Stimulated activated CD8-positive, alpha-beta memory T cell treated with anti-CD3 and anti-CD28 coated beads, Interleukin-15, amount 100 ng/mL, for 4 hours (primary cell): ENCODE measurements at places on chromosomes 6 and 20.

GRCh38 chr20:25025986-25026605, 31.8 kb downstream of the ACSS1 start:
- DNase-seq = no peak

GRCh38 chr20:53408691-53409446, 184.8 kb downstream of the ZNF217 start:
- no peak for DNase-seq

DNA sequence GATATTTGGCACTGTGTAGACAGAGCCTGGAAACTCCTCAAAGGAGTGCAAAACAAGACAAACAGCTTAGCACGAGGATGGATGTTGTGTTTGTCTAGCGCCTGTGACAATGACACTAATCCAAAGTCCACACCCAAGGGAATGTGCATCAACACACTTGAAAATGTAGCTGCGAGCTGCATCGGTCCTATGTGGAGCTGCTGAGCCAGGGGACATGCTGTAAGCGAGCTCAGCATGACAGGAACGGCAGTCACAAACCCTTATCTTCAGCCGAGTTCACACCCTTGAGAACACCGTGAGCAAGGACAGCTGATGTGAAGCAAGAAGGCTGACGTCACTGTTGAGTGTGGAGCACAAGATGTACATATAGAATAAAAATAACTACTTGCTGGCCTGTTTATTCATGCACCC, 684.3 kb downstream of the QKI start:
- no peak for DNase-seq

DNA sequence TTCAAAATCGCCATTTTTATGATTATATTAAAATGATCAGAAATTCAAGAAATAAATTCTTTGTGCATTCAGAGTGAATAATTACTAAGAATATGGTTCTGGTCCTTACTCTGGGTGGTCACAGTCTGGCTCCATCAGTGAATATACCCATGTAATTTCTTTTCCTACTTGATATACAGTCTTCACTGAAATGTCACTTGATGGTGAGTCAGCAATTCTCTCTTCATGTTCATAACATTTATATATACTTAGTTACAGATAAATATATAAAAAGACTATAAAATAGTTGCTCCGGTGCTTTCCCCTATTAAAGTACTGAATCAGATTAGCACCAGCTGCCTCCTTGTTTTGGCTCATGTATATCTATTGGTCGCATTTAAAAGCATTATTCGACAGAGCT, 56.4 kb upstream of the MTRF1L start:
- no peak for DNase-seq

DNA sequence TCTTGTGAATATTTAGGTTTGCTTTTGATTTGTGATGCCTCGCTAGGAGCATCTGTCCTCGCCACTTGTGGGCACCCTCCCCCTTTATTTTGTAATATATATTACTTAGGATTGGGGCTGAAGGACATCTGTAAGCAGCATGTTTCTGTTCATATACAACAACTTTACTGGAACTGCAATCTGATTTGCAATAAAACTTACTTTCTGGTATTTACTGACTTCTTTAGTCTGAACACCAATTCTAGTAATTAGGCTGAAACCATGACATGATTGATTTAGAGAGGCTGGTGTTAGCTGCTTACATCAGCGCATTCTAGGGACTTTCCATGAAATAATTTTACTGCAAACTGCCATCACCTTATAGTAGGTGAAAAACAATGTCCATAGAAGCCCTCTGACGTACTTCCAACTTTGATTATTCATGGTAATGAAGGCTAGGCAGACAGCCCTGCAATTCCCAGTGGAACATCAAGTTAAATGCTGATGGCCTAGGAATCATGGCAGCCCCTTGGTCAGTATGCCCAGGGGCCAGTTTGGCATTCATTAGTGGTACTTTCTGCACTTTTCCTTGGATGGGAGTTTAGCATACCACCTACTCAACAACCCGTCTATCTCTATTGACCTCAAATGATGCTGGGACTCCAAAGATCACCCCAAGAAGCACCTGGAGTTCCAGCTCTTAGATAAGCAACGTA, 132.9 kb upstream of the MCHR2 start:
- no peak for DNase-seq

- DNase-seq = no peak
These were observed 41.9 kb downstream of the ELOVL5 start for GRCh38 chr6:53306819-53307347.

DNA sequence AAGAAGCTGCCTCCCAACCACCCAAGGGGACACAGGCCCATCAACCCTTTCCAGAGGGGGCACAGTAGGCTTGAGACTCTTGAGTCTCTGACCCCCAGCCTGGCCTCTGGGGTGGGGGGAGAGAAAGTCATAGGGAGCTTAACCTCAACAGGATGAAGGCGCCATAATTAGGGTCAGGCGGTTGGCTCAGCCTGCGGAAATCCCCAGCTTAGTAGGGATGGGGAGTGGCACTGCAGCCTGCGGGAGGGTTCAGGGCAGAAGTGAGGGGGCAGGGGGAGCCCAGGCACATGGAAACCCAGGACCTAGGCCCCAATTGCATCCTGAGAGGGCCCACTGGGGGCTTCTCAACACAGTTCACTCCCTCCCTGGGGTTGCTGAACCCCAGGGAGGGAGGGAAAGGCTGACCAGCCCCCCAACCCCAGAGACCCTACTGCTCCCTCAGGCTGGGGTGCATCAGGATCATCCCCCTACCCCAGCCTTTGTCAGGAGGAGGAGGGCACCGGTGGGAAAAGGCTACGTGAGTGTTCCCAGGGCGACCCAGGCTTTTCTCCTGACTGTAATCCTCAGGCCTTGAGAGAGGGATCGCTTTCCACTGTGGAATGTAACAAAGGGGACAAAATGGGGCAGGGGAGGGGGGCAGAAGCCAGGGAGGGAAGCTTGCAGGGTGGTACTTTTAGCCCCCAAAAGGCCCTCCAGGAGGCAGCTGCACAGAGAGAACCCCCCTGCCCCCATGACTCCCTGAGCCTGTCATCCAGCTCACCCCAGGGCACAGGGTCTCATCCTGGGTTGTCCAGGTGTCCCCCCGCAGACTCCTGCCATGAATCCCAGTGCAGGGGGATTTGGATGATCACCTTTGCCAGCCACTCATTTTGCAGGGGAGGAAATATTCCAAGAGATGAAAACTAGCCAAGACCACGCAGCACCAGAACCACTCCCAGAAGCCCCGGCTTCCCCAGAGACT, 46.4 kb downstream of the MRPL14 start:
- no peak for DNase-seq

DNA sequence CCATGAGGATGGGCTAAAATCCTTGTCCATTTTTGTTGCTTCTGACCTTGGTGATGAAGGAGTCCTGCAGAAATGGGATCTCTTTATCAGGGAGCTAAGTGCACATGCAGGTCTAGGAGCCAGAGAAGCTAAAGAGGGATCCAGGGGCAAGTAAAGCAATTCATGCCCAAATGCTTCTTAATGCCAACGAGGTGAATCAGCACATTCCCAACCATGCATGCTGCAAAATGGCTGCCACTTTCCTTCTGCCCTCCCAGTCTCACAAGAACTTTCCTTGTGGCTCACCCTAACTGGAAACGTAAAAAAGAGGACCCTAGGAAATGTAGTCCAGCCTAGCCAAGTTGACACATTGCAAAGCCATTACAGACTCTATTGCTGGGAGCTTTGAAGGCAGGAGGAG, 298.4 kb downstream of the MAFB start:
- DNase-seq = no peak

- DNase-seq = no peak
These were observed 18.6 kb upstream of the CST9L start for GRCh38 chr20:23586735-23587525.

DNA sequence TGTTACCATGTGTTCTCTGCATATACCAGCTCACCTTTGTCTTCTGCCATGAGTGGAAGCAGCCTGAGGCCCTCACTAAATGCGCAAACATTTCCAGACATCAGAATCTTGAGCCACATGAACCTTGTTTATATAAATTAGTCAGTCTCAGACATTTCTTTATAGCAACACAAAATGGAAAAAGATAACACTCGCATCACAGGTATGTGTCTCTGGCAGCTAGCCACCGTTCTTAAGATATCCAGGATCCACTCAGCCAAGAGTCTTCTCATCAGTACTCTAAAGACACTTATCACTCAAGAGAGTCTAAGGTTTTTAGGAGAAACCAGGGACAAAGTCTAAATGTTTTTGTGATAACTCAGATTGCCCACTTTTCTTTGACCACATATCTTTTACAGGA, 43.1 kb upstream of the HLA-A start:
- no peak for DNase-seq

GRCh38 chr6:66307490-66307889, 600.5 kb upstream of the EYS start:
- DNase-seq = no peak

DNA sequence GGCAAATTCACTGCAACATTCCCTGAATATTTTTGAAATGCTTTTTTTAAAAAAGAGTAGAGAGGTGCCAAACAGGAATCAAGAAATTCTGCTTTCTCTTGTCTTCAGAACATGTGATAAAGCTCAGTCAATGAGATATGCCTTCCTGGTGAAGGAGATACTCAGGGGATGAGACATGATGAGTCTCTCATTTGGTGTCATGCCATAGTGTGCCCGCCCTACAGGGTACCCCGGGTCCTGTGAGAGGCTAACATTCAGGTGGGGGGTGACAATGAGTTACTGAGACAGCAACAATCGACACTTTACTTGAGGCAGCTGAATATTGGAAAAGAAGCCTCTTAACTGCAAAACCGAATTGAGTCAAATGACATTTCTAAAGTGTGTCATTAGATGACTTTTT, 6.7 kb downstream of the CCR6 start:
- no peak for DNase-seq

GRCh38 chr6:31576897-31577578, 1.7 kb downstream of the TNF start:
- DNase-seq = no peak

DNA sequence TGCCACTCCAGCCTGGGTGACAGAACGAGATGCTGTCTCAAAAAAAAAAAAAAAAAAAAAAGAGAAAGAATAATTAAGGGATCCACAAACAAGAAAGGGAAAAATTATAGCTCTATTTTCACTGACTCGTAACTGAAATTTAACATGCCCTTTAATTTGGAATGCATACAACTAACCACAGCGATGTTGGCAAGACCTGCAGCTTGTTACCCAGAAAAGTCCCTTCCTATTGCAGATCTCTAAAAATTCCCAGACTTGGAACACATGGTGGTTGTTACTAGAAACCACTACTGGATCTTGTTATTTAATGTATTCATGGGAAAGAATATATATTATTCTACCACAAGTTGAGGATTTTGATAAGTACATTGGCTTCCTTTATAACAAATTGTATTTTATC, 27.8 kb upstream of the SMIM28 start:
- no peak for DNase-seq

- no peak for DNase-seq
These were observed 81.3 kb upstream of the CCDC28A start for GRCh38 chr6:138692058-138692977.

DNA sequence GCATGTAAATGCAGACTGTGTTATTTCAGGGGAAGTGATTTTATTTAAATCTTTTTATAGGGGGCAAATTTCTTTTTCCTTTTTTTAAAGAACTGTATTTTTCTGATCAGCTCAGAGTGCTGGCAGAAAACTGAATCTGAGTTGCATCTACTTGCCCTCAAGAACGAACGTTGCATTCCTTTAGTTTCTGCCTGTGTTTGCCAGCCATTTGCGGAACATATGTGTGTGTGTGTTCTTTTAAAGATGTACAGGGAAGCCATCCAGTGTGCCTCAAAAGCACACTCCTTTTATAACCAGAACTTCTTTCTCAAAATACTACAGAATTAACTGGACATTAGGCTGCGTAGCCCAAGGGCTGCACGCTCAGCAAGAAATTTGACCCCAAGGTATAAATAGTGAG, 25.8 kb upstream of the INSM1 start:
- no peak for DNase-seq

GRCh38 chr6:41576667-41577066, 30.5 kb downstream of the FOXP4 start:
- no peak for DNase-seq

- DNase-seq = no peak
These were observed 4.7 kb downstream of the EHMT2 start for GRCh38 chr6:31892821-31893220.

DNA sequence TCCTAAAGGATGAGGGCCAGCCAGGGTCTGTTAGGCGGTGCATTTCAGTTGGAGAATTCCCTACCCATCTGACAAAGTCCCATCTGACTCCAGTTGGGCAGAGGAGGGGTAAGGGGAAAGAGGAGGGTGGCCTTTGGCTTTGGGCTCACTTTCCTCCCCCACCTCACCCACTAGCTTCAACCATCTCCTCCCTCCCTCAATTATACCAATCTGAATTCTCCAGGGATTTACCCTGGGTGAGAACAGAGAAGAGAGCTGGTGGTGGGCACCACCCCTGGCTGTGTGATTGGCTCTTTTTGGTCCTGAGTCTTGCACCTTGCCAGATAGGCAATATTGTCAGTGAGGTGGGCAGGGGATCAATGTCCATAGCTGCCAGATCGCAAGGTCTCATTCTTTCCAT, 3.2 kb downstream of the HMGA1 start:
- no peak for DNase-seq

DNA sequence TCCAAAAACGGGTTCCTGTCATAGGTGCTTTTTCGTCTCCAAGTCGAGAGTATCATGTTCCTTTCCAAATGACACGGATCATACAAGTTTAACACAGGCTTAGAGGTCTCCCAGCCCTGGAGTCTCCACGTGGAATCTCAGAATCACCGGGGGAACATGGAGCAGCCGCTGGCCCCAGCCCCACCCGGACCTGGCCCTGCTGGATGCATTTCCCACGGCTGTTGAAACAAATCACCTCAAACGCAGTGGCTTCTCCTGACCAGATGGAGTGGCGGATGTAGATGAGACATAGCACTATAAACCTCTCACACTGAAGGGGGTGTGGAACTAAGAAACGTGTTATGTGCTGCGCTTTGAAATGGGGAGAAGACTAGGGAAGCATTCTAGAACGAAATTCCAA, 70.0 kb upstream of the FRMD1 start:
- DNase-seq = no peak

GRCh38 chr6:29652198-29652584, 4.7 kb upstream of the MOG start:
- DNase-seq = no peak

GRCh38 chr20:49526056-49526455, 41.9 kb downstream of the PTGIS start:
- DNase-seq = no peak

DNA sequence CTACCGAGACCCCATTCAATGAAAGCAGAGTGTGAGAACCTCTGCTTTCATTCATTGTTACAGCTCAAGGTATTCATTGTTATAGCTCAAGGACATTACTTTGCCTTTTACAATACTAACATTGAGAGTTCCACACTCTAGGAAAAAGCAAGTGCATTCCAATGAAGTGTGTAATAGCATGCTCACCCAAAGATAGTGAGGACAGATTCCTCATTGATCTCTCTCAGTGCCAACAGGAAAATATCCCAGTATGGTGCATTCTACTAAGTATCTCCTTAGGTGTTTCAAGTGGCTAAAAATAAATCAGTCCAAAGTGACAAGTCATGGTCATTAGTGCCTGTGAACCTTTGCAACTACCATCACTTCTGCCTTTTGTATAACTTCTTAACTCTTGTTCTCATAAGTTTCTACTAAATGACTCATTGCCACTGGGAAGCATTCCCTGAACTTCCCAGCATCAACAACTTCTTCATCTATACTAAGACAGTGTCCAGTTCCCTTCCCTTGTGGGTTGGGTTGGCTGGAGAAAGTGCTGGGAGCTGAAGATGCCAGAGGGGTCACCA, 140.7 kb upstream of the STXBP5 start:
- no peak for DNase-seq
